Osteocyte (in vitro differentiated cells): ENCODE measurements at places on chromosomes 1 and 21. TPM values are rescaled to one million over a fixed set of nuclear protein-coding genes. Genes with fewer than 3 reads are reported as not detected.
A peak's percentile ranks its signal among the peaks of the same experiment; 100 is the strongest.

DNA sequence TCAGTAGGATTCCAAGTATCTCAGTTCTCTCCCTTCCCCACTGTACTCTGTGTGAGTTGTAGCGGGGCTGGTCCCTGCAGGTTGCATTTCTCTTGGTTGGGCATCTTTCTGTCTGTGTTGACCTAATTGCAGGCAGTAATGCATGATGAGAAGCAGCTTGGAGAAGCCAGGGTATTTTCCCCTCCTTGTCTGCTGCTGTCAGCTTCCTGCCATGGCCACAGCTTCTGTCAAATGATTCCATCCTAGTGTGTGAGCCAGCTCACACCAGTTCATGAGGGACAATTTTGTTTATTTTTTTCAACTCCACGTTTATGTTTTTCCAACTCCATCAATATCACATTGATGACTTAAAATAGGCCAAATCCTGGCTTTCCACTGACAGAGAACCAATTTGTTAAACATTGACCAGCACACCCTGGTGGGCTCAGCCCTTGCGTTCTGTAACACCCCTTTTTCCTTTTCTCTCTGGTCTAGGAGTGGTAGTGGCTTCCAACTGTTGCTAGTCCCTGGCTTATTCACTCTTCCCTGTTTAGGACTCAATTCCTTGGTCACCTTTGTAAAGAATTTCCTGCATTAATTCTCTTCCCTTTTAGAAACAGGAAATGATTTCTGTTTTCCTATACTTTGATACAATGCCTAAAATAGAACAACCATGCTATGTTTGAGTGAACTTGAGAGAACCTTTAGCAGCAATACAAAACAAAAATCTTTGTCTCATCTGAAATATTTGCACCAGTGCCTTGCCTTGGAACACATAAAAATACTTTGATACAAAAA, 44.9 kb upstream of the APOBEC4 start:
- DNase-seq: no peak

GRCh38 chr1:116334015-116334547, 39.0 kb upstream of the ATP1A1 start:
- DNase-seq: no peak

The DISP1 gene
- total RNA-seq: 4.1 and 4.9 TPM in 2 replicates

The CD1D gene
- not detected in 2 replicates for total RNA-seq

The FAM177B gene
- not detected in 2 replicates for total RNA-seq

The CFAP141 gene
- not detected in 2 replicates for total RNA-seq

The DNAJC28 gene
- 2.1 and 2.7 TPM in 2 replicates for total RNA-seq

DNA sequence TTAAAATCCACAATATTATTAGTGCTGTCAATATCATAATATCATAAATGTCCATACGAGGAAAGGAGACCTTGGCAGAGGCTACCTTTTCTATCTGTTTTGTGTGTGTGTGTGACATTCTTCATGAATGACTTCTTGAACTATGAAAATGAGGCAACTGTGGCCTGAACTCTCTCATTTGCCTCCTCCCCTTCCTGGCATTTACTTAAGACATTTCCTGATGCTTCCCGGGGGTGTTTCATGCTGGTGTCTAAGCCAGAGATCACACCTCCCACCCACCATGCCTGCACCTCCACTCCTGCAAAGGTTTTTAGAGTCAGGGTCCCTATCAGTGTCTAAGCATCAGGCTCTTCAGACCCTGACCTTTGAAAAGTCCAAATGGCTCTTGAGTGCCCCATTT, 420.9 kb downstream of the KIF26B start:
- no peak for DNase-seq

DNA sequence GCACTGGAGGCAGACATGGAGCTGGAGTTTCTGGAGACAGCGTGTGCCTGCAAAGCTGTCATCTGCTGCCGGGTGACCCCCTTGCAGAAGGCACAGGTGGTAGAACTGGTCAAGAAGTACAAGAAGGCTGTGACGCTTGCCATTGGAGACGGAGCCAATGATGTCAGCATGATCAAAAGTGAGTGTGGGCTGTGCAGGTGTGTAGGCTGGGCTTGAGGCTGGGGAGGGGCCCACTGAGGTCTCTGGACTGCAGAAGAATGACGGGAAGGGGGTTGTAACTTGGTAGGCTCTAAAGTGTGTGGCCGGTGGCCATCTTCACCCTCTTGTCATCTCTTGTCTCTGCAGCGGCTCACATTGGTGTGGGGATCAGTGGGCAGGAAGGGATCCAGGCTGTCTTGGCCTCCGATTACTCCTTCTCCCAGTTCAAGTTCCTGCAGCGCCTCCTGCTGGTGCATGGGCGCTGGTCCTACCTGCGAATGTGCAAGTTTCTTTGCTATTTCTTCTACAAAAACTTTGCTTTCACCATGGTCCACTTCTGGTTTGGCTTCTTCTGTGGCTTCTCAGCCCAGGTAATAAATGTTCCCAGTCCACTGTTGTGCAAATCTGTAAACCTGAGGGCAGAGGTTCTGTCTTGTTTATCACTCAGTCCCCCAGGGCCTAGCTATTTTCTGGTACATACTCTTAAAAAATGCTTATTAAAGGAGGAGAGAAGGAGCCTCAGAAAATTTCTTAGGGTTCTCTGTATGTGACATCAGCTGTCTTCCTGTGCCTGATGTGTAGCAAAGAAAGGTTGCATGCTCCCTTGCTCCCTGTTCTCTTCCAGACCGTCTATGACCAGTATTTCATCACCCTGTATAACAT, 19.9 kb downstream of the ATP8B2 start:
- no peak for DNase-seq

- DNase-seq: no peak
Measured at GRCh38 chr1:243748227-243748626, 101.8 kb downstream of the AKT3 start.

The GJA8 gene
- total RNA-seq: not detected in 2 replicates

GRCh38 chr1:59151387-59151761, 145.5 kb upstream of the FGGY start:
- no peak for DNase-seq

The FAM72D gene
- total RNA-seq: 0.73 and 1.0 TPM in 2 replicates

- DNase-seq: no peak
Measured at GRCh38 chr1:30353637-30354036, 369.7 kb downstream of the MATN1 start.

- peak; percentile 80 for DNase-seq
Measured at GRCh38 chr1:33624991-33625870, 152.8 kb downstream of the ZSCAN20 start.

GRCh38 chr1:67937651-67938050, 104.4 kb upstream of the GNG12 start:
- DNase-seq: no peak

DNA sequence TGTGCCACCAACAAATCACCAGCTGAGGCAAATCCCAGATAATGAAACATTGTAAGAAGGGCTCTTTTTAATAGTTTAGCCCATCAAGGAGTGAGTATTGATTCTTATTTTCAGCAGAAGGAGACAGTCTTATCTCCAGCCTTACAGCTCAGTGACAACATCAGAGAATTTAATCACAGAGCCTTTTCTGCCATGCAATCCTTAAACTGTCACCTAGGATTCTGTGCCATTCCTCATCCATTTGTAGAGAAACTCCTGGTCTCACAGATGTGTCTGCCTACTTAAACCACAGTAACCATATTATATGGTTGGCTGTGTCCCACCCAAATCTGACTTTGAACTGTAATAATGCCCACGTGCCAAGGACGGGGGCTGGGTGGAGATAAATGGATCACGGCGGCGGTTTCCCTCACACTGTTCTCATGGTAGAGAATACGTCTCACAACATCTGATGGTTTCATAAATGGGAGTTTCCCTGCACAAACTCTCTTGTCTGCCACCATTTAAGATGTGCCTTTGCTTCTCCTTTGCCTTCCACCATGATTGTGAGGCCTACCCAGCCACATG, 217.7 kb downstream of the RERE start:
- DNase-seq: no peak

DNA sequence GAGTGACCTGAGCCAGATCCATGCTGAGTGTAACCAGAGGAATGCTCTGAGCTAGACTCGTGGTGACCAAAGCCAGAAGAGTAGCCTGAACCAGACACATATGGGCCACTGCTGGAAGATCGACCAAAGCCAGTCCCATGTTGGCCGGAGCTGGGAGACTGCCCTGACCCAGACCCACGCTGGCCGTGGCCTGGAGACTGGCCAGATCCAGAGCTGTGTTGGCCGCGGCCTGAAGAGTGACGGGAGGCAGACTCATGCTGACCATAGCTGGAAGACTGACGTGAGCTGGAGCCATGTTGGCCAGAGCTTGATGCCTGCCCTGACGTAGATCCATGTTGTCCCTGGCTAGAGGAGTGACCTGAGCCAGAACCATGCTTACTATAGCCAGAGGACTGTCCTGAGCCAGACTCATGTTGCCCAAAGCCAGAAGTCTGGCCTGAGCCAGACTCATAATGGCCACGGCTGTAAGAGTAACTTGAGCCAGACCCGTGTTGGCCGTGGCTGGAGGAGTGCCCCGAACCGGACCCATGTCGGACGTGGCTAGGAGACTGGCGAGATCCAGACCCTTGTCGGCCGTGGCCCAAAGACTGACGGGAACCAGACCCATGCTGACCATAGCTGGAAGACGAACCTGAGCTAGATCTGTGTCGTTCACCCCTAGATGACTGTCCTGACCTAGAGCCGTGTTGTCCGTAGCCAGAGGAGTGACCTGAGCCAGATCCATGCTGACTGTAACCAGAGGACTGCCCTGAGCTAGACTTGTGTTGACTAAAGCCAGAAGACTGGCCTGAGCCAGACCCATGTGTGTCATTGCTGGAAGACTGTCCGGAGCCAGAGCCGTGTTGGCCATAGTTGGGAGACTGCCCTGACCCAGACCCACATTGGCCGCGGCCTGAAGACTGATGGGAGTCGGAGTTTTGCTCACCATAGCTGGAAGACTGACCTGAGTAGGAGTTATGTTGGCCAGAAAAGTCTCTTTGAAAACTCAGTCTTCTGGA, 3.5 kb downstream of the HRNR start:
- no peak for DNase-seq

GRCh38 chr1:231039161-231040018, 664 bp downstream of the FAM89A start:
- DNase-seq: peak; percentile 85

The MAPKAPK2 gene
- total RNA-seq: 62.4 and 67.5 TPM in 2 replicates

DNA sequence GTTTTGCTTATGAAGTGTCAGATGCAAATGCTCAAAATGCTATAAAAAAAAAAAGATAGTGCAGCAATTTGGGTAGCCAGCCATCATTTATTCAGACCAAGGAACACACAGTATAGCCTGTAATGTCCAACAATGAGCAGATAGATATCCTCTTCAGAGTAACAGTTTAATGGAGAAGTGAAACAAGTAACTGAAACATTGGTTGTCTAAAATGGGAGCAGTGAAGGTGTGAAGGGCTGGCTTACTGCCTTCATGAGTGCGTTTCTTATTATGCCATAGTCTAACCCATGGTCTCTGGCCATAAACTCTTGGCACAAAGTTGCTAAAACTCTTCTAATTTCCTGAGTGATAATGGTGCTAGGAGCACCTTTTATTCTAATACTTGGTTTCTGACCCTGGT, 11.4 kb downstream of the RGS5 start:
- no peak for DNase-seq

The PKN2 gene
- total RNA-seq: 43.8 and 46.8 TPM in 2 replicates

DNA sequence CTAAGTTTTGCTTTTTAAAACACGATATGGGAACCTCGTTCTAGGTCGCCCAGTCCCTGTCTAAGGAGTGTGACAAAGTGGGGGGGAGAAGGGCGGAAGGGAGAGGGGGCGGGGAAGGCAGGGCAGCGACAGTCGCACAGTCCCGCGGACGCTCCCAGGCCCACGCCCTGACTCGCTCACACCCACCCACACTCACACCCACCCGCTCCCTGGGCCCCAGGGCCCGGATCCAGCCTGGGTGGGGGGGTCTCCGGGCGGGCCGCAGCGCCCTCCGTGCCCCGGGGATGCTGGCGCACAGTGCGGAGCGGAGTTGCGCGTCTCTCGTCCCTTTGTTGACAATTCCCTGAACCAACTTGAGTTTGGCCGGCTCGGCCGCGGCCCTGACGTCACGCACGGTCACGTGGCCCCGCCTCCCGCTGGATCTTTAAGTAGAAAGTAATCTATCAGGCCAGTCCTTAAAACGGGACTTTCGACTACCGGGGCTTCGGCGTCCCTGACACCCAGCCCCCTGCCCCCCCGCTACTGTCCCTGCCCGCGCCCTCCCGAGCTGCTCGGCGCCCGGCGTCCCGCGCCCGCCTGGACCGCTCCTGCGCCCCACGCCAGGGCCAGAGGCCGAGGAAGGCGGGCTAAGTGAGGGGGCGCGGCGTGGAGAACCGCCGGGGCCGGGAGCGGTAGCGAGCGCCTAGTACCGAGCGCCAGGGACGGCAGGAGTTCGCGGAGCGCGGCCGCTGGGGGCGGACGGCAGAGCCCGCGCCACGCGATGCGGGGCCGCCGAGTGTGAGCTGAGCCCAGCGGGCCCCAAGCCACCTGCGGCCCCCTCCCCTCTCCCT, at the start of gene FOXD3:
Gene FOXD3 (plus strand): TSS at position 454 of the 830 bp plus-strand sequence. CDS start 492 bp downstream, outside the sequence.
- DNase-seq: no peak

The RPS6KC1 gene
- total RNA-seq: 19.6 and 22.8 TPM in 2 replicates

- no peak for DNase-seq
Measured at GRCh38 chr1:101653482-101653946, 343.2 kb downstream of the OLFM3 start.

The LCE3E gene
- total RNA-seq: not detected in 2 replicates

DNA sequence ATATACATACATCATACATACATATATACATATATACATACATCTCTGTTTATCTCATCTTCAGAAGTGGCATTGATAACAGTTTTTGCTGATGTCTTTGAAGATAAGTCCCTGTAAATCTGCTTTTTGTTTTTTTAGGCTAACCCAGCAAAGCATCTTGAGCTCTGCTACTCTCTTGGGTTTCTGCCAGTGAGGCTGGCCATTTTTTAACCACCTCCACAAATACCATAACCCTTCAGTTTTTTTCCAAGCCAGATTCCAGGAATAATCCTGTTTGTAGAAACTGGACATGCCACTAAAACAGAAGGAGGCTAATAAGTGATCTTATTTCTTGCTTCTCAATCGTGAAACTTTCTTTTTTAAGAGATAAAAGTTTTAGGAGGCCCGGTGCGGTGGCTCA, 21.6 kb downstream of the SDHC start:
- DNase-seq: no peak

DNA sequence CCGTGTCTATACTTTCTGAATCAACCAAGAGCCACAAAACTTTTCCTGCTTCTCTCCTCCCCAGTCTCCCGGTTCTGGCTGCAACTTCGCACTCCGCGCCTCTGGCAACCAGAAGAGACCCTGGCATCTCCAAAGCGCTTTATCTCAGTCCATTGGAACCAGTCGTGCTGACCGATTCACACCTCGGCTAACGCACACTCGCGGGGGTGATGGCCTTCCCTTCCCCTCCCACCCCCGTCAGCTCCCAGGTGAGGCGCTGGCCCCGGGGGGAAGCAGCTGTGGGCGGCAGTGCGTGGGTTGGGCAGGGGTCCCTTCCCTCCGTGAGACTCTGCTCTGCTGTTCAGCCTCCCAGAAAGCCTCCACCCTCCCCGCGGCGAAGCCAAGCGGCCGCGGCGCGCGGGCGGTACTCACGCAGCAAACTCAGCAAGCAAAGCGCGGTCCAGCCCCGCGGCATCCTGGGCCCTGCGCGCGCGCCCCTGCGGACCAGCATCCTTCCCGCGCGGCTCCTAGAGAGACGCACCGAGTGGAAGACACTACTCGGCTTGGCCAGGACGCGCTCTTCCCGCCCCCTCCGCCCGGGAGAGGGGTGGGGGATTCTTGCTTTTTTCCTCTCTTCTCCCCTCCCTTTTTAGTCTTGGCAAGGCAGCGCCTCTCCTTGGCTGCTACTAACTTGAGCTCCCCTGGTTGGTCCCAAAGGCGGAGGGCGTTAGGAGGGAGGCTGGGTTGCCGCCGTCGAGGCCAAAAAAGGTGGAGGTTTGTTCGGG, at the start of gene CD34:
Gene CD34 (minus strand): TSS at position 535 of the 764 bp plus-strand sequence. CDS start 45 bp downstream, at position 490.
- DNase-seq: no peak

- DNase-seq: no peak
Measured at GRCh38 chr1:182599339-182599738, 4.8 kb downstream of the RGS16 start.

- no peak for DNase-seq
Measured at GRCh38 chr1:155006601-155007101, 4.0 kb downstream of the ZBTB7B start.
